ENCODE measurements at places on chromosomes 7 and 10.

- DNase-seq: no peak
Measured at GRCh38 chr7:13449460-13449859, 540.0 kb downstream of the ETV1 start.

GRCh38 chr7:131620673-131621609, 64.5 kb upstream of the PODXL start:
- no peak for DNase-seq

- no peak for DNase-seq
Measured at GRCh38 chr7:131533151-131533559, 23.3 kb downstream of the PODXL start.

DNA sequence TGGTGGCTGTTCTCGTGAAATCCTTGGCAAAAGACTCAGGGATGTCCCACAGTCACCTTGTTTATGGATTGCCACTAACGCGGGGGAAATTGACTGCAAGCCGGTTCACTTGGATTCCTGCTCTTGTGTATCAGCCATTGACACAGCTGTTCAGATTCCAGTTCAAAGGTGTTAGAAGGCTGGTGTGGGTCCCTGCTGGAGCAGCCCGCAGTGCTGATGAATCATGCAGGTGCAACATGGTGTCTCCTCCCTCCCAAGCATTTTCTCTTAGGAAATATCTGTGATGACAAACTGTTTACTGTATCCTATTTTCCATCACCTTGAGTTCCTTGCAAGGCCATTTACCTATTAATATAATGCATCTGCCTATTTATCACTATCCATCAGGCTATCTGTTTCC, 170.1 kb downstream of the GATA3 start:
- no peak for DNase-seq

DNA sequence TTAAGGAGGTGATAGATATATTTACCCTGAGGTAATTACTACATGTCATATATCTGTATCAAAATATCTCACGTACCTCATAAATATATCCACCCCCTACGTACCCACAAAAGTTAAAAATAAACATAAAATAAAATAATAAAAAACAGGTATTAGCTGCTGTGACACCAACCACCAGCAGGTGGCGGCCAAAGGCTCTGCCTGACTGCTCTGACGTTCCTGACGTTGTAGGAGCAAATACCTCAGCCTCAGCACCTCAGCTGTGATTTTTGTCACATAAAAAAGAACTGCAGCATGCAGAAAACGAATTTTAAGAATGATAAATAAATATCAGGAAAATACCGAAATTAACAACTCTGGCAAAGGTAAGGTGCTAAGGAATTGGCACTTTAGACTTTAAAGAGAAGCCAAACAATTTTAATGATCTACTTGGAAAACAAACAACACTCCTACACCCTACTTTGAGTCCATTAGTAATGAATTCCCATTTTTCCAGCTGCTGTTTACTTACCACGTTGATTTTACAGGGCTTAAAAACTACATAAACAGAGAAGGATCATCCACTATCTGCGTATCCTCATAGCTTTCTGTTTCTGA, 125.4 kb upstream of the TARP start:
- peak; percentile 31 for DNase-seq

- no peak for DNase-seq
Measured at GRCh38 chr7:116592445-116592844, 67.6 kb downstream of the CAV1 start.

DNA sequence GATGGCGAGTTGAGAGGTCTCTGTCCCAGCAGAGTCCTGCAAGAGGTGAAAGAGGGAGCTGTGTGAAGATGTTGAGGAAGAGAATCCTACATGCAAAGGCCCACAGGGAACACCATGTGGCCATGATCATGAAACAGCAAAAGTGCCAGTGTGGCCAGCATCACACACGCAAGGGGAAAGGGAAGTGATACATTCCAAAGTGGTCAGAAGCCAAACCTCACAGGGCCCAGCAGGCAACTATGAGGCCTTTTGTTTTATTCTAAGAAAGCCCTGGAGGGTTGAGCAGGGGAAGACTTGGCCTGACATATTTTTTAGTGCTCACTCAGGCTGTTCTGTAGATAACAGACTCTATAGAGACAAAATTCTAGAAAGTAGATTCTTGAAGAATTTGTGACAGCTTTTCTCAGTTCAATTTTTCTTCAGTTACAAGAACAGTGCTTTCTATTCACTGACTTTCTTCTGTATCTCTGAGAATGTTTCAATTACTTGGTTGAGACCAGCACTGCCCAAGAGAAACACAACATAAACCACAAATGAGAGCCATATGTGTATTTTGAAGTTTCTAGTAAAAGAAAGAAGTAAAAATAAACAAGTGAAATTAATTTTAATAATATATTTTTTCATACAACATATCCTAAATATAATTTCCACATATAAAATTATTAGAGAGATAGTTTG, 82.3 kb downstream of the HTR7 start:
- no peak for DNase-seq

GRCh38 chr7:76149847-76150691, 51.6 kb upstream of the SRRM3 start:
- DNase-seq: no peak

DNA sequence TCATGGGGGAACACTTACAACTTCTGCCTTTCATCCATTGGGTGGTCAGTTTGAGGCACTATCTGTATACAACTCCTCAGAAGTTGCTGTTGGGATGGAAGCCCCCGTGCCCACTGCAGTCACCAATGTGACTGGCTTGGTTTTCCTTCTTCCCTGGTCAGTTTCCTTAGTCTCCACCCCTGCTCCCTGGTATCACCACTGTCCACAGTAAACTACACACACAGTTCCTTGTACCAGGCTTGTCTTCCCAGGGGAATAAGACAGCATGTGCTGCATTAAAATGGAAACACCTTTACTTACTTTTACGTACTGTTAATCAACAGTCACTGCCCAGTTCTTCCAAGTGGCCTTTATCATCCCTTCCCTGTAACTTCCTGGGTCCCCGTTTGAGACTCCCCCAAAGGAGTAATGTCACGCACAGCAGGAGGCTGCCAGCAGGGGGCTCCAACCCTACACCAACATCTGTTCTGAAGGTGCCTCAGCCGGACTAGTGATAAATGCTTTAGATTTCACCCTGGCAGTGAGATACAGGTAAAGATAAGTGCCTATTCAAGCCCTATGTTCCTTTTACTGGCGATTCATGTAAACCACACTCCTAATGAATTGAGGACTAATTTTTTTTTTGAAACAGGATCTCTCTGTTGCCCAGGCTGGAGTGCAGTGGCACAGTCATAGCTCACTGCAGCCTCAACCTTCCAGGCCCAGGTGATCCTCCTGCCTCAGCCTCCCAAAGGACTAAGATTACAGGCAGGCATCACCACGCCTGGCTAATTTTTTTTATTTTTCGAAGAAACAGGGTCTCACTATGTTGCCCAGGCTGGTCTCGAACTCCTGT, 45.3 kb upstream of the PIK3AP1 start:
- DNase-seq: no peak

- DNase-seq: peak; percentile 8
Measured at GRCh38 chr7:117597755-117598154, 117.9 kb downstream of the CFTR start.

GRCh38 chr7:6536262-6537260, 14.7 kb downstream of the GRID2IP start:
- no peak for DNase-seq

DNA sequence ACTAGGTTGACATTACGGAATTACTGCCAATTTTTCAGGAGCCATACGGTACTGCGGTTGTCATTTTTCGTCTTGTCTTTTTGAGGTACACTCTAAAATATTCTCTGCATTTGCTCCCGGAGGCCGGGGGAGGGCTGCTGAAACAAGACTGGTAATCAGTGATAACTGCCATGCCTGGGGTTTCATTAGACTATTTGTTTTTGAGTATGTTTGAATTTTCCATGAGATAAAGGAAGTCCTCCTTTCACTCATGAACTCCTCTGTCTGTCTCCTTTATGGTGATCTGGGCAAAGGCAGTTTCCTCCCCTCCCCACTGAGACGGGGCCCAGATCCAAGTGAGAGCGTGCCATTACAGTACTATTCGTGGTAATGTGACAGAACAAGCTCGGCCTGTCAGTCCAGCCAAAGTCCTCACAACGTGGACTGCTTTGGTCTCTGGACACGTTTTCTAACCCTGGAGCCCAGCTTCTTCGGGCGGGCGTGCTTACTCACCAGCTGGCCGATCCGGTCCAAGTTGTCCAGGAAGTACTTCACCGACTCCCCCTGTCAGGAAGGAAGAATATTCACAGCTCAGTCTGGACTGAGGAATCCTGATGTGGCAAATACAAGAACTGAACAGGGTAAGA, 45.1 kb downstream of the AMZ1 start:
- no peak for DNase-seq

DNA sequence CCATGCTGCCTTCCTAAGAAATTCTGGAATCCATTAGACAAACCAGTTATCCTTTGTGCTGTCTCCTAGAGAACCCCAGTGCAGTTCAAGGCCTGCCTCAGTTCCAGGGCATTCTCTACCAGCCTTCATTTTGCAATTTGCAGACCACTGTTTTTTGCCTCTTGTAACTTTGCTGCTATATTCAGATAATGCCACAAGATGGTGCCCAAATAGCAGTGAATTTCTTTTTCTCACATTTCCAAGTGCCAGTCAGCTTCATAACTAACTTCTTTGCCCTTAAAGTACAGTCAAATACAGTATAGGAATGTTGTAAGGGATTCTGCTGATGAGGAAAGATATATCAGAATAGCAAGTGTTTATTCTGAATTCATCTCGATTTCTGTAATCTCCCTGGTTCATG, 25.2 kb downstream of the LOXL4 start:
- DNase-seq: no peak

DNA sequence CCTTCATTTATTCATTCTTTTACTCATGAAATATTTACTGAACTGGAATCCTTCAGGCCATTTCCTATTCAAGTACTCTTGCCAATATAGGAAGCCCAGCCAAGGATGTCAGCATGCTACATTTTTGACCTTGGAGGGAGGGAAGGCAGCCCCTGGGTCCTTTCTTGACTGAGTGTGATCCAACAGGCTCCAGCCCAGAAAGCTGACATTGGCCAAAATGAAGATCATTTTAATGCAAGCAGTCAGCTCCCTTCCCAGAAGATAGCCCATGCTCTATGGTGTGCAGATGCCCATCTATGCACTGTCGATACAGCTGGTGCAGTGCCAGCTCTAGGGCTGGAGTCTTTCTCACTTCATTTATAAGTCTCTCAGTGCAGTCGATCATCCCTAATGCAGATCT, 646.0 kb downstream of the KCNMA1 start:
- DNase-seq: no peak

- no peak for DNase-seq
Measured at GRCh38 chr7:37438906-37439652, 9.6 kb downstream of the ELMO1 start.

GRCh38 chr10:91598211-91598977, 34.5 kb downstream of the PPP1R3C start:
- DNase-seq: no peak

- DNase-seq: no peak
Measured at GRCh38 chr10:115710136-115710535, 562.9 kb downstream of the GFRA1 start.

DNA sequence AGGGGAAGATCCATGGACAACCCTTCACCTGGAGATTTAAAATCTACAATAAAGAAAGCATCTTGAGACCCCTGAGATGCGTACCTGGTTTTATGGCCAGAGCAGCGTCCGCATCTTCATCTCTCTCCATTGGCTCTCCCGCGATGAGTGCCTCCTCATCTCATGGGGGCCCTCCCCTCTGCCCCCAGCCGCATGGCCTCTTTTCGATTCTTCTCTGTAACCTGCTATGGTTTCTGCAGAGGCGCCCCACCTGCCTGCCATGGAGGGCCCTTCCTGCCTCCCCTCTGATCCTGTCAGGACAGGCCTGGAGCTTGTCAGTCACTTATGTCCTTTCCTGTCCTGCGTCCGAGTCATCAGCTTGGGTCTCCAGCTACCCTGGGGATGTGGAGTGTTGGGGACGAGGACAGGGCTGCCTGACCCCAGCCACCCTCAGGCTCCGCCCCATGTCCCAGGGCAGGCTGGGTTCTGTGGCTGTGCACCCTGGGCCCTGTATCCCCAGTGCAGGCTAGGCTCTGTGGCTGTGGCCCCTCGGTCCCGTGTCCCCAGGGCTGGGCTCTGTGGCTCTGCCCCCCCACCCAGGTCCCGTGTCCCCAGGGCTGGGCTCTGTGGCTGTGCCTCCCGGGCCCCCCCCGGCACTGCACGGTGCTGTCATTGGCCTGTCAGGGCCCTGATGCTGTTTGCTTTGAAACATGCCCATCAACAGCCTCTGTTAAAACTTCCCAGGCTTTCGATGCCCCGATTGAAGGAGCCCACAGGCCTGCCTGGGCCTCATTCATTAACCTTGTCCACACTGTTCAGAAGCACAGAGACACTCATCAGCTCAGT, 99.8 kb downstream of the WDR37 start:
- DNase-seq: no peak

DNA sequence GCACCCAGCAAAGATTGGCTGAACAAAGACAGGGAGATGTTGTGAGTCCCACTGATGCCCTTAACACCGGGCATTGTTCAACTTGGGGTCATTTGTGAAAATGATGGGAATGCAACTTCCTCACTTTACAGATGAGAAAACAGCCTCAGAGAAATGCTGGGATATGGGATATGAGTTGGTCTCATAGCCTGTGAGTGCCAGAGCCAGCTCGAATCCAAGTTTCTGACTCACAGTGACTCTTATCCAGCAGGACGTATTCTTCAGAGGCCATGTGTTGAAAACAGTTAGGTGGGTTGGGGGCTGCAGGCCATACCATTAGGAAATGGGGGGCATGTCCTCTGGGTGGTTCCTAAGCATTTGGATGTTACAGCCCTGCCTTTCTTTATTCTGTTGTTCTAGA, 45.2 kb downstream of the KIAA1217 start:
- DNase-seq: no peak

DNA sequence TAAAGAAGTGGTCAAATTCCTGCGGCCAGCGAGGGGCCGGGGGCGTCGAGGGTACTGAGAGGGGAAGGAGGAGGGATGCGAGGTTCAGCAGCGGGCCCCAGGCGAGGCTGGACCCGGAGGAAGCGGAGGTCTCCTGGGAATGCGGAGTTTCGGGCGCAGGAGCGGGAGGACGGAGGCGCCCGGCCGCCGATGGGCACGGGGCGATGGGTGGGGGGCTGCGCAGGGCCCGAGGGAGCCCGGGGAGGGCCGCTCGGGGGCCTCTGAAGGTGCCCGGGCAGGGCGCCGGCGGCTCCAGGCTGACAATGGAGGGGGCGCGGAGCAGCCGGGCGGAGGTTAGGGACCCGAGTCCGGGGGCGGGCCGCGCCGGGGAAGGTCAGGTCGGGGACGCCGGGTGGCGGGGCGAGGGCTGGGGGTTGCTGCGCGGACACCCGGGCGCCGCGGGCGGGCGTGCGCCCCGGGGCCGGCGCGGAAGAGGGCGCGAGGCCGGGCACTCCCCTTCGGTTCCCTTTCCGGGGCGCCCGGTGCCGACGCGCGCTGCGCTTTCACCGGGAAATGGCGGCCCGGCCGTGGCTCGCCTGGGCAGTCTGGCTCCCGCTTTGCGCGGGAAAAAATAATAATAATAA, 683 bp downstream of the MACROH2A2 start:
- DNase-seq: no peak

DNA sequence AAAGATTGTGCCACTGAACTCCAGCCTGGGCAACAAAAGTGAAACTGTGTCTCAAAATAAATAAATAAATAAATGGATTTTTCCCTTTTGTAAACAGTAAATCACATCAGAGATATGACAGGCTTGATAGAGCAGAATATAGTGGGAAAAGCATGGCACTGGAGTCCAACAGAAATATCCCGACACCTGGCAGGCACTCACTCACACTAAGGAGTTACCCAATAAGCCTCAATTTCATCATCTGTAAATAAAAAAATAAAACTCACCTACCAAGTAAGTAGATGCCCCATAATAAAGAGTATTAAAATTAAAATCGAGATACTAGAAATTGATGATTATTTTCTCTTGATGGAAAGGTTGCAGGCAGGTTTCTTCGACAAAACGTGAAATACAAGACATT, 1.7 kb downstream of the ATE1 start:
- DNase-seq: no peak

Data from neuronal stem cell (in vitro differentiated cells).